ENCODE measurements at places on chromosomes 16 and 17.

GRCh38 chr17:50346313-50347116 is 589 bp downstream of the XYLT2 start:
- no peak for DNase-seq

DNA sequence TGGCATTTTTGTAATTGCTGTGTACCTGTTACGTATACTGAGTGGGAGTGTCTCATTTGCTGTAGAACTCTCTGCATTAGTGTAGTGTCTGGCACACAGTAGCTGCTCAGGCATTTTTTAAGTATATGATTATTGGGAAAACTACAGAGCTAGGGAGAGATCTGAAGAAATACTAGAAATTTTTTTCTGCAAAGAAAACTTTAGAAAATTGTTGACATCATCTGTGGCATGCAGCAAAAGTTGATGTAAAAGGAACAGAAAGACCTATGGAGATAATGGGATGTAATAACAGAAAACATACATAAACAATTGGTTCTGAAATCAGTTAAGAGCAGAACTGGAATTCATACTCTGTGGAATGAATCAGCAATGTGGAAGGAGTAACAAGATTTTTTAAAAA is 11.6 kb downstream of the CLTC start:
- DNase-seq = no peak

DNA sequence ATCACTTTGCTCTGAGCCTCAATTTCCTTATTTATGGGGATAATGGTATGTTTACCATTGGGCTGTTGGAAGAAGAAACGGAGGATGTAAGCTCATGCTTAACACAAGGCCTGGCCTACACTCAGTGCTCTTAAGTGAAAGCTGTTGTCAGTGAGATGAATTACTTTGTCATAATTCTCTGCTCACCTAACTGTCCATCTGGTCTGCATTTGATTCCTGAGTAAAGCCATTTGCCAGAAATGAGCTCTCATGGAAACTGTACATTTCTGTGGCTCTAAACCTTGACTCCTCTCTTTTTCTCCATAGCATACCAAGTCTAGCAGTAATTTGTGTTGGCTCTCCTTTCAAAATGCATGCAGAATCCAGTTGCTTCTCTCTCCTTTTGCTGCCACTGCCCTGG is 445.7 kb downstream of the UTP18 start:
- DNase-seq = no peak

DNA sequence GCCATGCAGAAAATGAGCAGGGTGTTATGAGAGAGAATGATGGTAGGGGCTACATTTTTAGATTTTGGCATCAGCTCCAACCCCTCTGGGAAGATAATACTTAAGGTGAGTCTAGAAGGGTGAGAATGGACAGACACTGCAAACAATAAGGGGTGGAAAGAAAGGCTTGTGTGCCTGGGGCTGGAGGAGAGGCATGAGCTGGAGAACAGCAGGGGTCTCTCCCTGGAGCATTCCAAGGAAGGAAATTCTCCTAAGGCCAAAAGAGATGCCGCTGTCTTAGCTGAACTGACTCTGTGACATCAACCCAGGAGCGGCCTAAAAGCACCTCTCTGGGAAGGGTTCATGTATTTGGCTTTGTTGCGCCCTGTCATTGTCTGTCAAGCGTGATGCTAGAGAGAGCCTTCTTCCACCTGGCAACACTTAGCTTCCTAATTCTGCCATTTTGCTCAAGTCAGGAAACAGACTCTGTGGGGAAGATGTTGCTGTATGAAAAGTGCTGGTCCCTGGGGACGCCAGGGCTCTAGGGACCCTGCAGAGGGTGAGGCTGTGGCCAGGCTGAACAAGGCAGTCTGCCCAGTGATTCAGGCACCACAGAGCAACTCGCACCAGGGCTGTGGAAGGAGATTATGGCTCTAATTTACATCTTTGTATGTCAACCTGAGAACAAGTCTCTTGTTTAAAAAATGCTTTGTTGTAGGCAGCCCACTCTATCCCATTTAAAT is 225.7 kb downstream of the CBLN1 start:
- no peak for DNase-seq

GRCh38 chr17:57902117-57902799 is 52.4 kb upstream of the MRPS23 start:
- DNase-seq = no peak

GRCh38 chr17:8725881-8726876 is 18.5 kb downstream of the CCDC42 start:
- DNase-seq = no peak

GRCh38 chr17:42774066-42774745 is 957 bp downstream of the VPS25 start:
- no peak for DNase-seq

- DNase-seq = no peak
These were observed 10.4 kb upstream of the DYNLL2 start for GRCh38 chr17:58072862-58073261.

DNA sequence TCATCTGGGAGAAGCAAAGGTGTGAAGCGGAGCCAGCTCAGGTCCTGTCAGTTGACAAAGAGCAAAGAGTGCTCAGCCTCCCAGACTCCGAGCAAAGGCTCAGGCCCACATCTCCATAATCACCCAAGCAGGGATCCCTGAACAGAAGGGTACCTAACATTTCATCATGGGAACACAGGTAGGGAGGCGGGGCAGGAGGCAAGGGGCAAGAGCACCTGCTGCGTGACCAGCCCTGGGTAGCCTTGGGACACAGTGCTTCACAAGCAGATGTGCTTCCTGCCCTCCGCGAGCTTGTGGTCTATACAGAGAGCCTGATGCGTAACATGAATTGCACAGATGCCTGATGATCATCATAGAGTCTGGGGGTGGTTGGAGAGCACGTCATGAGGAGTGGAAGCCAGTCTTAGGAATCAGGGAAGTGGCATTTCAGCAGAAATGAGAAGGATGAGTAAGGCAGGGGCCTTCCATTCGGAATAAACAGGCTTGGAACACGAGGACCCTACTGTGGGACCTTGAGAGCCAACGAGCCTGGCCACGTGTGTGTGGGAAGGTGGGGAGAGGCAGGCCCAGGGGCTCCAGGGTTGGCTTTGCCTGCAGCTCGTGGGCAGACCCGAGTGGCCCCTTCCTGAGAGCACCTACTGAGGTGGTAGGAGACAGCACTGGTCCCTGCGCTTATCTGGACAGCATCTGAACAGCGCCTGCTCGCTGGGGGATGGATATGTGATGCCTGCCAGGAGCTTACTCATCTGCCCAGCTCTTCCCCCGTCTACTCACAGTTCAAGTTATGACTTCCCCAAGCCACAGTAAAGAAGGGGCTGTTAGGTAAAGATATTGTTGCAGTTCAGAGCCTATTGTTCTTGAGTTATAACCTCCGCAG is 125.8 kb downstream of the CCDC182 start:
- DNase-seq = no peak

DNA sequence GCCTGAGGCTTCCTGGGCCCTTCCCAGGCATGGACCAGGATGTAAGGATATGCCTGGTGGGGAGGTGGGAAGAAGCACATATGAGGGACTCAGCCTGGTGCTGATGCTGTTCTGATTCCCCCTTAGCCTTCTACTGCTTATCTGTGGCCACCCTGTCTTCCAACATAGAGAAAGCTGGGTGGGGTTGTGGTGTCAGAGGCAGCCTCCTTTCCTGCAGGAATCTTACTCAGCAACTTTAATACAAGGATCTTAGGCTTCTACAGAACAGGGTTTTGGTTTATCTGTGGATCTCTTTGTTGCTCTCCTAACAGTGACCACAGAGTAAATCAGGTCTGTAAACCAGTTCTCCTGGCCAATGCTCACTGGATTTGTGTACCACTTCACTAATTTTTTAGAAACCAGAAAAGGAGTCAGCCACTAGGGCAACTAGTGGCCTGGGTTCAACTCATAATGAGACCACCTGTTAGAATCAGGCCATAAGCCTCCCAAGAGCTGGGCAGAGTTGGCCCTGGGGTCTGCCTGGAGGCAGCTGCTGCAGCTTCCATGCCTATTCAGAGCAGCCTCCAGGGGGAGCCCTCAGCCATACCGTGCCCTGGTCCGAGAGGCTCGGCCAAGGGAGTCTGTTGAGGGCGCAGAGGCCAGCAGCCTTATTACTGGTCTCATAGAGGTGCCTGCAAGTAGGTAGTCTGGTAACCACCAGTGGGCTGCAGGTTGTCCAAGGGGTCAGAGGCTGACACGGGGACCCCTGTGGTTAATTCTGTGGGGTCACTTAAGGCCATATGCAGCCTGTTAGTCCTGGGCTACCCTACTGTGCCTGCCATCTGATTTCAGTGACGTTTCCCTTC is 7.1 kb downstream of the HAS3 start:
- no peak for DNase-seq

DNA sequence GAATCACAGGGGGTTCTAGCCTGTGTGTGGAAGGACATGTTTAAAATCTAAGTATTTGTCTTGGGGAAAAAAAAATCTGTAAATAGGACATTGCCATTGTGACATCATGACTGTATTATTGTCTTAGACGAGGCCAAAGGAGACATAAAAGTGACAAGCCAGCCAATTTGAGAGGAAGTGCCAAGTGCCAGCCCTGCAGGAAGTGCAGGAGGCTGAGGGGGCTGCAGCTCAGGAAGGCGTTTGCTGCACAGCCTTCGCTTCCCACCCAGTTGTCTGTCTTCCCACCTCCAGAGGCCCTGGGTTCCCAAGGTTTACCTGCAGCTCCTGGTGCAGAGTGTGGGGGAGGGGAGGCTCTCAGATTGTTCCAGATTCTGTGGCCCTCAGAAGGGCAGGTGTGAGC is 1.3 kb downstream of the ADCY7 start:
- DNase-seq = no peak

GRCh38 chr16:87329436-87330256 is 12.5 kb upstream of the C16orf95 start:
- DNase-seq = no peak

- DNase-seq = no peak
These were observed 1.7 kb downstream of the MAP2K3 start for GRCh38 chr17:21286066-21286770.

DNA sequence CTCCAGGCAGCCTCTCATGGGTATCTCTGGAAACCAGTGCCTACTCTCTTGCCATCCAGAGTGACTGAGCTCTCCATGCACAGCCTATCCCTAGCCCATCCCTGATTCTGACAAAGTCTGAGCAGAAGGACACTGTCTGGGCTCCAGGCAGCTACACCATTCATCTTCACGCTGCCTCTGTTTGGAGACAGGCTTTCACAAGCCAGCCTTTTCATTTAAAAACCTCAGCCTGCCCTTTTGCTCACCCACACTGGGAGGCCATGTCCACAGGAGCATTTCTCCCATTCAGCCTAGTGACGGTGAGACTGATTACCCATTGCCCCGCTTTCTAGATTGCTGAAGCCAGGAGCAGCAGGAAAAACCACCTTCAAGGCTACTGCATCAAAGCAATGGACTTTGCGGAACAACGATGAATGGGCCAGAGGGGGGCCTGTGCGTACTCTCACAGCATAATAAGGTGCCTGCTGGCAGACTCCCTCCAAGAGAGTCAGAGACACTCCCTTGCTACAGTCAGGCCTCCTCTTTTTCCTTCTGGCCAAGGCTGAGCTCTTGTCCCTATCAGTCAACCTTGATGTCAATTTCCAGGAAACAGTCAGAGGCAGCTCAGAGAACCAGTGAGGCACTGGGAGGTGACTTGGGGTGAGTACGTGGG is 24.7 kb upstream of the CDH13 start:
- DNase-seq = no peak

- no peak for DNase-seq
These were observed 73.1 kb downstream of the WNT3 start for GRCh38 chr17:46745376-46745775.

- DNase-seq = no peak
These were observed 276.8 kb downstream of the STX8 start for GRCh38 chr17:9298776-9299295.

GRCh38 chr16:15031179-15031578 is 24.7 kb downstream of the NTAN1 start:
- DNase-seq = no peak

DNA sequence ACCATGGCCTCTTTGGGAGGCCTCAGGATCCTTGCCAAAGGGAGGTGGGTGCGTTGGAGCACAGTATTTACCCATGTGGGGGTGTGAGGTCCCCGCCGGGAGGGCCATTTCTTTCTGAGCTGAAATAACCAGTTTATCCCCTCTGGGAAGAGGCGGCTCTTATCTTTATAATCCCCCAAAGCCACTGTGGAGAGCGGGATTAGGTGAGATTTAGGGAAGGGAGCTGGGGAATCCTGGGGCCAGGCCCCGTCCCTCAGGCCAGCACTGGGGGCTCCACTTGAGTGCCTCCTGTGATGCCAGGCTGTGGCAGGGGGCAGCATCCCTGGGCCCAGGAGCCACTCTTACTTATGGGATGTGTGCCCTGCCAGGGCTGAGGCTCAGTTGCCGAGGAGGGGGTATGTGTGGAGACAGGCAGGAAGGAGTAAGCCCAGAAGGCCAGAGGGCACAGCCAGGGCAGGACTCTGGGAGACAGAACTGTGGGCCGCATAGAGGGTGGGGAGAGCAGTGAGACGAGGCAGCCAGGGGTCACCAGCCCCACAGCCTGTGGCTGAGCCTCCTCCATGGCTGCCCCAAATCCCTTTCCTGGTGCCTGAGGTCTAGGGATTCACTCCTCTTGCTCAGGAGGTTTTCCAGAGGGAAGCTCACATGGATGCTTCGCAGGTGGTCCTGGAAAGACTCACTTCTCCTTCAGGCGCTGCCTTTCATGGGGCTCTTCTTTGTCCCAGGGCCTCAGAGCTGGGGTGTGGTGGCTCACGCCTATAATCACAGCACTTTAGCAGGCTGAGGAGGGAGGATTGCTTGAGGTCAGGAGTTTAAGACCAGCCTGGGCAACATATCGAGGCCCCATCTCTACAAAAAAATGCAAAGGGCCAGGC is 25.0 kb downstream of the TMEM94 start:
- DNase-seq = no peak

- no peak for DNase-seq
These were observed 814 bp upstream of the DYNLL2 start for GRCh38 chr17:58082341-58082869.

GRCh38 chr16:70728150-70728549 is 42.3 kb upstream of the MTSS2 start:
- DNase-seq = no peak

DNA sequence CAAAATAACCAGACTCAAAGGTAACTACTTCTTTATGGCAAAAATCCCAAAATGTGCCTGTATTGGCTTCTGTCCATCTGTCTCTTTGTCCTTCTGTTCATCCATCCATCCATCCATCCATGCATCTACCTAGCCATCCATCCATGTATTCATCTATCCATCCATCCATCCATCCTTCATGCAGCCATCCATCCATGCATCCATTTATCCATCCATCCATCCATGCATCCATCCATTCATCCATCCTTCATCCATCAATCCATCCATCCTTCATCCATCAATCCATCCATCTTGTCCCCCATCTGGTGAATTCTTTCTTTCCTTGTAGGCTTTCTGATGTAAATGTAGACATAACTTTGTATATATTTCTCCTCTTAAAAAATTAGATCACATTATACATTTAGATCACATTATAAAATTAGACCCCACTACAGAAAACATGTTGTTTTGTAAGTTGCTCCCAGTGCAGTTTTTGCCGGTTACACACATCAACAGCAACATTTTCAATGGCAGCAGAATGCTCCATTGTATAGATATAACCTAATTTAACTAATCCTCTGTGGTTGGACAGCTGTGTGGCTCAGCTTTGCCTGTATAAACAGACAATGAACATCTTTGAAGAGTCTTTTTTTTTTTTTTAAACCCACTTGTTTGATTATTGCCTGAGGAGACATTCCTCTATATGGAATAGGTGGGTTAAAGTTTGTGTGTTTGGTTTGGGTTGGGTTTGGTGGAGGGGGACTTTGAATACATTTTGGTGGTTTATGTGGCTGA is 72.0 kb downstream of the MSI2 start:
- DNase-seq = no peak
